Central memory CD4-positive, alpha-beta T cell (primary cell): ENCODE measurements at places on chromosomes 11 and 22.

DNA sequence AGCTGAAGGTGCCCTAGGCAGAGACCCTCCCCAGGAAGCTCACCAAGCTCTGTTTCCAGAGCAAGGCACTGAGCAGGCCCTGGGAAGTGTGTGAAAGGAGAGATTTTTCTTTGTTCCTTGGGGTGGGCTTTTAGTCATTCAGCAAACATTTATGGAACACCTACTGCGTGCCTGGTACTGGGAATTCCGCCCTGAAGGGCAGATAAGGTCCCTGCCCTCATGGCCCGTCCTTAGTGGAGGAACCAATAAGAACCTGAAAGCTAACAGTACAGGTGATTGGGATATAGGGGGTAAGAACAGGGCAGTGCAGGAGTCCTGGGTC is 3.9 kb downstream of the TMEM134 start:
- DNase-seq: no peak

- peak; percentile 13 for DNase-seq
Observed at GRCh38 chr22:45893516-45893915, 83.4 kb downstream of the WNT7B start.

DNA sequence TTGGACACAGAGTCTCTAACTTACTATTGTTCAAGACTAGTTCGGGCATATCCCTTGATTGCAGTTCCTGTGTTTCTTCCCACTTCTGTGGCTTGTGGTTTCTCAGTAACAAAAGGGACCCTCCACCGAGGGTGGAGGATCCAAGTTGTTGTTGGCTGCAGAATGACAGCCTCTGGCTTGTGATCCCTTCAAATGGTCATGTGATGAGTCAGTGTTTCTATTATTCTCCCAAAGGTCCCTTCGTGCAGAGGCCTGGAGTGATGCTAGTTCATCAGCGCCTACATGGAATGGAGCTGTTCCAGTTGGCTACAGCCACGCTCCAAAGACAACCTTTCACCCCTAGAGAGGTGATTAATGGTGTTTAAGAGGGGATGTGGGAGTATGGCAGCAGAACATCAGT is 2.6 kb upstream of the VWCE start:
- no peak for DNase-seq

DNA sequence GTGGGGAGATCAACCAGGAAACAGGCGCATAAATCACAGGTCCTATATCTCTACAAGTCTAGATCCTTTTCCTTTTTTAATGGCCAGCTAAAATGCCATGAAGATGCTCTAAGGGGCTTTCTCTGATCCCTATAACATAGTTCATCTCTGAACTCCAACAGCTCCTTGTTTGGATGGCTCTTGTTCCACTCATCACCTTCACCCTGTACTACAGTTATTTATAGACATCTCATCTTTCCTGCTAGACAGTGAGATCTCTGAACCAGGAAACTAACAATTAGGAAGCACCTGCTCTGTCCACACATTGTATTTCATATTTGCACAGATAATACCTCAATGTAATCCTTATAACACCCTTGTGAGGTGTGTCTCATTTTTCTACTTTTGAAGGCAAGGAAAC is 31.6 kb downstream of the KCNA4 start:
- no peak for DNase-seq

GRCh38 chr11:123797114-123797513 is 9.0 kb downstream of the OR6M1 start:
- DNase-seq: no peak

GRCh38 chr11:44286268-44286880 is 23.6 kb downstream of the ALX4 start:
- peak; percentile 29 for DNase-seq

GRCh38 chr11:69947059-69947792 is 128.0 kb upstream of the FGF3 start:
- no peak for DNase-seq

- no peak for DNase-seq
Observed at GRCh38 chr11:74734559-74734925, 3.3 kb upstream of the CHRDL2 start.

DNA sequence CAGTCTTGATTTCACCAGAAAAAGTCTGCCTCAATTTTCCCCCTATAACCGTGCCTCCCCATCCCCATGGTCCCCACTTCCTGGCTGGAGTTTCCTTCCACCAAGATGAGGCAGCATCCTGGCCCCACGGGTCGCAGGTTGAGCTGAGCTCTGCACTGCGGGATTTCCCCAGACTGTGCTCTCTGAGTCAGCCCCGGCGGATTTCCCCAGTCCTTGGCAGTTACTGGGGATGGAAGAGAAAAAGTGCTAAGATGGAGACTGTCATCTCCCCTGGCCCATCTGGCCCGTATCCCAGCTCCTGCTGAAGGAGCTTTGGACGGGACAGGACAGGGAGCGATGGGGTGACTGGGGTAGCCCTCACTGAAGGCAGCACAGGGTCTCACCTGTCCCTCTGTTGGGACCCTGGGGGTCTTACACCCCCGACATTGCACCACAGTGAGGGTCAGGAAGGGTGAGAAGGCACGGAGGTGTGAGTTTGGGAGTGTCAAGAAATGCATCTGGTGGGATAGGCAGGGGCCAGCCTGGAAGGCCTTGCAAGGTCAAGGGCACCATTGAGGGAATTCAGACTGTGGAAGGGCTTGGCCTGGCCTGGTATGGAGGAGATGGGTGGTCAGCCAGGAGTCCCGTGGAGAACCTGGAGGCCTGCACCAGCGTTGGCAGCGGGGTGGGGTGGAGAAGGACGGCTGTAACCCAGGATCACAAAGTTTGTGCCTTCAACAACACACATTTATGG is 36.5 kb downstream of the NADSYN1 start:
- DNase-seq: no peak
